ENCODE measurements at places on chromosomes 6 and 20.

DNA sequence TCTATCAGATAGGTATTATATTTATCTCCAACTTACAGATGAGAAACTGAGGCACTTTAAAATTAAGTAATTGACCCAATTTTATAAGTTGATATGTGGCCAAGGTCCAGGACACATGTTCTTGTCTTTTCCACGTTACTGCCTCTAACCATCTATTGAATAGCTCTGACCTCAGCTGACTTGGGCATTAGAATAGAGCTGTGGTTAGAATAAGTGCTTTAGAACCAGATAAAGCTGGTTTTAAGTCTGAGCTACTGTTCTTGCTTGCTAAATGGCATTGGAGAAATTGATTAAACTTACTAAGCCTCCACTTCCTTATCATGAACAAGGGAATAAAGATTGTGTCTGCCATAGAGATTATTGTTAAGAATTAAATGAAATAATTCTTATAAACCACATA is 147.8 kb upstream of the DTNBP1 start:
- DNase-seq: no peak

- no peak for DNase-seq
Observed at GRCh38 chr6:15507221-15507620, 155.6 kb downstream of the DTNBP1 start.

- no peak for DNase-seq
Observed at GRCh38 chr20:12152996-12153395, 235.3 kb downstream of the BTBD3 start.

DNA sequence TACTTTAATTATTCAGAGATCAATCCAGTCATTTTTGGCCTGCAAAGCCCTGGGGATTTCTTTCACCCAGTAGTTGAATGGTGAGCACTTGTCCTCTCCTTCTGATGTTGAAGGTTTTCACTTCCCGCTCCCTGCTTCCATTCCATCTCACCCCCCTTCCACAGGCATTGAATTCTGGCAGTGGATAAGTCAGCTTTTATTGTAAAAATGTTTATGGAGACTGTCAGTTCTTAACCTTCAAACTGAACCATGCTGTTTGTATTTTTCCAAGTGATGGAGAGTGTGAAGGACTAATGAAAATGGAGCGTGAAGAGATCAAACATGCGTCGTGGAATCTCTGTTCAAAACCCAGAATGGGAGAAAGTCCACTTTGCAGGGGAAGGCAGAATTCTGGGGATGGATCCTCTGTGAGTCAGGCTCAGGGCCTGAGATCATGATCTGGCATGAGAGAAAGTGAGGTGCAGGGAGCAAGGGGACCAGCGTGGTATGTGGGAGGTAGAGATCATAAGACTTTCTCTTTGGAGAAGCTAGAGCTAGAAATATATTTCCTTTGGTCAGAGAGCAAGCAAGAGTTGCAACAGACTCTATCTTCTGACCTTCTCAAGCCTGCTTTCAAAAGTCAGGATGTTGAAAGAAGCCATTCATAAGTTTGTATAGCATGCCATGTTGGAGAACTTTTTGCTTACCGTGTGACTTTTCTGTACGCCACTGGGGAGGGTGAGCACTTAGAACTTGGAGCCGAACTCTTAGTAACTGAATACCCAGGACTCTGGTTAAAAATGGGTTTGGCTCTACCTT is 30.2 kb downstream of the ISM1 start:
- no peak for DNase-seq

- no peak for DNase-seq
Observed at GRCh38 chr6:146709036-146709622, 110.4 kb downstream of the ADGB start.

DNA sequence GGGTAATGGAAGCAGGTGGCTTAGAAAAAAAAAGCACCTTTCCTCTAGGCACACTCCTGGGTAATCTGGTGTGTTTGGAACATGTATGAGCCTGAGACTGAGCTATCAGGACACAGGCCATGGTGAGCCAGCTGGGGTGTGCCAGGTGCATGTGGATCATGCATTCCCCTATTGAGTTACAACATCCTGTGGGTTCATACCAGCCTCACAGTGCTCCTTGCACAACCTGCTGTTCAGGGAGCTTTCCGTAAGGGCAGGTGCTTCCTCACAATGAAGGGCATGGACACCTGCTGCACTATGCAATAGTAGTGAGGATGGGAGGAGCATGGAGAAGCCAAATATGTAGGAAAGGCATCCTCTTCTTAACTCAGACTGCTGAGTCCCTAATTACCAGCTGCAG is 197.2 kb upstream of the SUPT3H start:
- no peak for DNase-seq

GRCh38 chr6:132479131-132479530 is 33.8 kb downstream of the STX7 start:
- DNase-seq: no peak

DNA sequence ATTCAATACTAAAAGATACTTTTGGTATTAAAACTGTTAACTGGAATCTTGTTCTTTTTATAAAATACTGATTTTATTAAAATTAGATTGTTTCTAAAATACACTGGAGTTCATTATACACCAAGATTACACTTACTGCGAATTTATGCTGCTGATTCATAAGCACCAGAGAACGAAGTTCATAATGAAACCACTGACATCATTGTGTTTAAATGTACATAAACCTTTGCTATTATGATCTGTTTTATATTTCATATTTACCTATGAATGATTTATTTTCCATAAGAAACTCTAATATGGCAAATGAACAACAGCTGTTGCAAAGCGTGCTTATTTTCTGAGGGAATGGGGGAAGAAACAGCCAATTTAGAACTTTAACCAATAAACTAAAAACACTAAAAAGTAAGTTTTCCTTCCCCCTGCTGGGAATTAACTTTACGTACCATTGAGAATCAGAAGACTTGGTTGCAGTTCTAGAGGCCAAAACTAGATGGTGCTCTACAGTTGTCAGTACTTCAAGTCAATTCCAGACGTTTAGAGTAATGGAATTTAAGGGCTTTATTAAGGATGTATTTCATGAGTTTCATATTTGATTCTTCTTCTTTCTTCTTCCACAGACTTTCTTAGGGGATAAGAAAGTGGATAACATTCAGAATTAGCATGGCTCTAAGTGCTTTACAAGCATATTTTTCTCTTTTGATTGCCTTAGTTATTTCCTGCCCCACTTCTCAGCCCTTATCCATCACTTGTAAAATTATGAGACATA is 30.8 kb upstream of the COL19A1 start:
- peak; percentile 76 for DNase-seq

DNA sequence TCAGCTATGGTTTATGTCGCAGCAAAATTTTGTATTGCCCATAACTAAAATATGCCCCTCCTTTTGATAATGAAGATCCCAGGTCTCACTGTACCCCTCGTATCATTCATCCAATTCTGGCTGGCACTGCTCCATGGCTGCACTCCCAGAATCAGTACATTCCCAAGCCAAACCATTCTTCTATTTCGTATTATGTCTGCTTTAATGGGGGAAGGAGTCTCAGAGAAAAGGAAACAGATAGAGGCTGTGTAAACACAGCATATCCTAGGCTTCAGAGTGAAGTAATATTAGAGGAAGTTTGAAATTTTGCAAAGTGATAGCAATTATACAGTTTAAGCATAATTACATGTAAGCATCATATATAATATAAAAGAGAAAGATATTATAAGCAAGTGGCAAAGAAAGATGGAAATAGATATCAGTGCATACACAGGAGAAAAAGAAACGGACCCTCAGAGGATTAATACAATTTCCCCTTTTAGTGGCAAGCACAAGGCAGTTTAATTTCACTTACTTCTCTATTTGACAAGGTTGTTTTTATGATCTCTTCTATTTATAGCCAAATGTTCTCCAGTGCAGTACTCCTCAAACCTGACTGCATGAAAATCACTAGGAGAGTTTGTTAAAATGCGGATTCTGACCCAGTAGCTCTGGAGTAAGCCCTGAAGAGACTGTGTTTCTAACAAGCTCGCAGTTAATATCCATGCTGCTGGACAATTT is 56.5 kb upstream of the TENT5A start:
- peak; percentile 48 for DNase-seq

DNA sequence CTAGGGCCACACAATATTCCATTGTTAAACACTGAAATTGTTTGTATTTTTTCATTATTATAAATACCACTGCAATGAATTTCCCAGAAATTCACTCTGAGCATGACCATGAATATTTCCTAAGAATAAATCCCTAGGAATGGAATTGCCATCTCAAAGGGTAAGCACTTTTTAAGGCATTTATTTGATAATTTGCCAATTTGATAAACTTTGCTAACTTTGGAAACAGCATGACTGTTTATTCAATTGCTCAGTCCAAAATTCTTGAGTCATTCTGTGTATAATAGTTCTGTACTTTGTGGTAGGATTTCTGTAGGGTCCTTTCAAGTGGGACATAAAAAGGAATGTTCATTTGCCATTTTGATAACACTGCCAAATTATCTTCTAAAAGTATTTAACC is 44.2 kb upstream of the TOX2 start:
- no peak for DNase-seq

- DNase-seq: no peak
Observed at GRCh38 chr6:143986463-143987065, 21.5 kb downstream of the PLAGL1 start.

- DNase-seq: no peak
Observed at GRCh38 chr6:54111341-54112045, at the start of gene MLIP. Gene MLIP (plus strand): TSS chr6:54111443. CDS start chr6:54111480, 37 bp downstream.

GRCh38 chr6:107625264-107625663 is 135.3 kb downstream of the SOBP start:
- no peak for DNase-seq

- no peak for DNase-seq
Observed at GRCh38 chr20:7195704-7196103, 428.2 kb downstream of the BMP2 start.
